Activated naive CD8-positive, alpha-beta T cell treated with anti-CD3 and anti-CD28 coated beads, Interleukin-2, amount 50 U/mL, for 24 hours (primary cell): ENCODE measurements at places on chromosomes 13 and 19.
A peak's percentile ranks its signal among the peaks of the same experiment; 100 is the strongest.

DNA sequence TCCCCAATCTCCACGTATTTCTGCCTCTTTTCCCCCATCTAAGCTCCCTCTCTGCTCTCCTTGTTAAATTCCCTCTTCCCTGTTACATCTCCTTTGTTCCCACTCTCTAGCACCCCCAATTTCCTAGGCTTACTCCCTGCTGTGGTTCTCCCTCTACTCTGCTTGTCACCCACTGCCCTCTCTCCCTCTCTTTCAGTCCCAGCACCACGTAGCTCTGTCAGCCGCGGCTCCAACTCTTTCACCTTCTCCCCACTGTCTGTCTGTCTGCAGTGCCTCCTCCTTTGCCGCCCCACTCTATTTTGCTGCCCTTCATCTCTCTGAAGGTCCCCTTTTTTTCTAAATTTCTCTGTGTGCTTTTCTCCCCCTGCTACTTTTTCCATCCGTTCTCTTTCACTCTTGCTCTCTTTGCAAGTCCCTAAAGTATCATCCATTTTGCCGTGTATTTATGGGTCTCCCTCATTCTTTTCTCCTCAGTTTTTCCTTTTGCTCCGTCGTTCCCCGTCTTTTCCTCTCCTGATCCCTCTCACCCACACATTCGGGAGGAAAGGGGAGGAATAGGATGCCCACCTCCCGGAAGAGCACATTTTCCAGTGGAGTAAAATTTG is 937 bp downstream of the ZNF841 start:
- no peak for DNase-seq

DNA sequence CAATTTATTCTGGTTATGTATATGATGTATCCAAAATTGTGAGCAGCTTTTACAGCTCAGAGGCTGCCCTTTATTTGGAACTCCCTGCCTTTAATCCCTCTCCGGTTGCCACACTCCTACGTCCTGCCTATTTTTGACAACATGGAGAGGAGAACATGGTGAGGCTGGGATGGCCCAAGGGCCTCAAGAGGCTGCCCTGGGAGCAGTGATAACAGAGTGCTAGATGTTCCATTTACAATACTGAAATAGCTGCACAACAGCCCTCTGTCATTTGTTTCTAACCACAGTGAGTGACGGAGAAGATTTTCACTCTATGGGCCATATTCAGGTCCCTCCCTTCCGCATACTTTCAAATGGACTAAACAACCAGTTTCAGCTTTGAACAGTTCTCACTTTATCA is 33.4 kb downstream of the STARD13 start:
- DNase-seq, result no peak

GRCh38 chr13:75704194-75704926 is 68.2 kb downstream of the LMO7 start:
- DNase-seq, result no peak

DNA sequence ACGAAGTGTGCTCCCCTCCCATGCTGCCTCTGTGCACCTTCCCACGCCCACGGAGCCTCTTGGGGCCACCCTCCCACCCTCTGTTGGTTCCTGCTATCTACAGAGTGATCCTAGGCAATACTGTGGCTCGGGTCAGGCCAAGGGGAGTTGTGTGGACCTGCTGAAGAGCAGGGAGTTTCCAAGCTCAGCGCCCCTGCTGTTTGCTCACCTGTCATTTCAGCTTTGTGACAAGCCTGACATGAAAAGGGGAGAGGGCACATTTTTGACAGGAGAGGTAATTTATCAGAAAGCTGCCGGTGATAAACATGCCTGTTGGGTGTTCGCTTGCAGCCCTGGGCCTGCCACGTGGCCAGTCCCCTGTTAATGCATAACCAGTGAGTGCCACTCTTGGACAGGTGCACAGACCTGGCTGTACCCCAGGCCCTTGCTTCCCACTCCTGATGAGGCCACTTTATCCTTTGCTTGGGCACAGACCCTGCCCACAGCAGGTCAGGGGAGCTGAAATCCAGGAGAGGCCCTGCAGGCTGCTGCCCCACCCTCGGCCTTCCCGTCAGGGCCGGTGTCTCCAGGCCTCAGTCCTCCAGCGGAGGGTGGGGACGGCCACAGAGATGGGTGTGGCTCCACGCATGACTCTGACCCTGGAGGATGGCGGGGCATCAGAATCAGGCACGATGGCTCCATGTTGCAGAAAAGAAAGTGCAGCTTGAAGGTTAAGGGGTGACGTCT is 201.5 kb upstream of the GPR12 start:
- DNase-seq, result no peak

DNA sequence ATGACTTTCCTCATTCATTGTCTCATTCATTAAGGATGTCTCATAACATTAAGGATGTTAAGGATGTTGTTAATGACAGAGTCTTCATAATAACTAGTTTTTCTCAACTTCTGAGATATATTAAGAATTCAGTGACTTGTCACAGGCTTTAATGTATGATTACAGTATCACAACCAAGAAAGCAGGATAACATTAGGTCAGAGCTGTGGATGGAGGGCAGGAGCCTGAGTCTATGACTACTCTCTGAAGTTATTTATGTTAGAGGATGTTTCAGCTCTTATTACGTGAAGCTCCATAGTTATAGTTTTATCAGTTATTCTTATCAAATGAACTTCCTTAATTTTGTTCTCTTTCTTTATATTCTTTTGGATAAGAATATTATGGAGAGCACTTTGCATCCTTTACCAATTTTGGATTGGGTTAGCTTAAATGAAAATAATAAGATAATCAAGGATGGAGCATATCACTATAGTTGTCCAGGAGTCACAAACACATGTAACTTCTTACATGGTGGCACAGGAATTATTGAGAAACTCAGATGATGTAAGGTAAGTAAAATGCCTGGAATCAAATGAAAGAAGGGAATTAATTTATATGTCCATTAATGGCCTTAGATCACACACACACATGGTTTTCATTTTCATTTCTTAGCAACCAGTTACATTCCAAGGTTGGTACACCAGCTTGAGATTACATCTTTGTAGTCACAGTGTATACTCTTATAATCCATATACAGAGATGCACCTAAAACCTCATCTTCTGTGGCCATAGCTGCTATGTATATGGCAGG is 57.0 kb downstream of the SLC10A2 start:
- no peak for DNase-seq

- DNase-seq, result no peak
Measured at GRCh38 chr19:19571071-19571786, 33.2 kb downstream of the CILP2 start.

GRCh38 chr13:28725046-28725610 is 6.4 kb upstream of the SLC46A3 start:
- DNase-seq, result no peak

DNA sequence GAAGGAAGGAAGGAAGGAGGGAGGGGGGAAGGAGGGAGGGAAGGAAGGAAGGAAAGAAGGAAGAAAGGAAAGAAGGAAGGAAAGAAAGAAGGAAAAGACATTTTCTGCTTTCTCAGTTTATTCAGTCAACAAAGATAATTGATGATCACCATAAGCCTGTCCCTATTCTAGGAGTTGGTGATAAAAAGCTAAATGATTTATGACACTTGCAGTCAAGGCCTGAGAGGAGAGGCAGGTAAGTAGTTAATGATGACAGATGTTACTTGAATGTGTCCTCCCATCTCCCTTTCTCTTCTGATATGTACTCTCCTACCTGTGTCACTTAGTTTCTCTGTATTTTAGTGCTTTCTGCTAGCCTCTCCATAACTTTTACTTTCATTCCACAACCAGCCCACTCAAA is 141.3 kb downstream of the SLITRK6 start:
- DNase-seq, result no peak

DNA sequence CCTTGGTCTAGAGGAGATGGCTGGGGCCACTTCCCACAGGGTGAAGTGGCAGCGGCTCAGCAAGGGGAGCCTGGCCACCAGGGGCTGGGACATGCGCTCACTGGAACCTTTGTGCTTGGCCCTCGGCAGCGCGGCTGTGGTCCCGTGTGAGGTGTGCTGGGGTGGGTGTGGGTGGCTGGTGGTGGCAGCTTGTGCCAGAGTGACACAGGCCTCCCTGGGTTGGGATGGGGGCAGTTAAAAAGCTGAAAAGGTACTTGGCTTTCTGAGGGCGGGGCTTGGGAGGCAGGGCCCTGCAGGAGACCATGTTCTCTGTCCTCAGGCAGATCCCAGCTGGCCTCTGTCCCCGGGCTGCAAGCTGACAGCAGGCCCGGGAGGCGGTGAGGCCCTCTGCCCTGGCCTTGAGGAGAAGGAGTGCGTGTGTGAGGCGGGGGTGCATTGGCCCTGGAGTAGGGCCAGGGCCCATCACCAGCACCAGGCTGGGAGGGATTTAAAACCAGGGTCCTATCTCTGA is 17.3 kb downstream of the MPND start:
- no peak for DNase-seq

DNA sequence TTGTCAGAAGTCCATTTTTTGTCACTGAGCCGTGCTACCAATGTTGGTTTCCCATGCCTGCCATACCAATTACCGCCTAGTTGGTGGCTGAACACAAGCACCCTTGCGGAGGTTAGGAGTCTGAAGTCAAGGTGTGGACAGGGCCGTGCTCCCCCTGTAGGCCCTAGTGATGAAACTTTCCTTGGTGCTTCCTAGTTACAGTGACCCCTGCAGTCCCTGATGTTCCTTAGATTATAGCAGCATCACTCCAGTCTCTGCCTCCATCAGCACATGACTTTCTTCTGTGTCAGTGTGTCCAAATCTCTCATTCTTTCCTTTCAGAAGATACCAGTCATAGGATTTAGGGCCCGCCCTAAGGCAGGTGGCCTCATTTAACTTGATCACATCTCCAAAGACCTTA is 99.0 kb downstream of the MYO16 start:
- DNase-seq, result no peak

DNA sequence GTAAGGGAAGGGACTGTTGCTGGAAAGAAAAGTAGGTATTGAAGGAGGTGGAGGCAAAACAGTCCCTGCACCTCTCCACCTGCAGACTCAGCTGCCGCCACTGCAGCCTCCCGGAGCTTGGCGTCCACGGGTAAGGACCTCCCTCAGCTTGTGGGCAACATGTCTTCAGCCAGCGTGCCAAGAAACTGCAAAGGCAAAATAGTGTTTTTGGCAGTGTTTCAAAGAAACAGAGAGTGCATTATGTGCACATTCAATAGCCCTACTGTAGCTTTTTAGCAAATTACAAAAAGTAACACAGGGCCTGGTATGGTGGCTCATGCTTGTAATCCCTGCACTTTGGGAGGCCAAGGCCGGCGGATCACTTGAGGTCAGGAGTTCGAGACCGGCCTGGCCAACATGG is 57.4 kb downstream of the ATP11A start:
- DNase-seq, result no peak

DNA sequence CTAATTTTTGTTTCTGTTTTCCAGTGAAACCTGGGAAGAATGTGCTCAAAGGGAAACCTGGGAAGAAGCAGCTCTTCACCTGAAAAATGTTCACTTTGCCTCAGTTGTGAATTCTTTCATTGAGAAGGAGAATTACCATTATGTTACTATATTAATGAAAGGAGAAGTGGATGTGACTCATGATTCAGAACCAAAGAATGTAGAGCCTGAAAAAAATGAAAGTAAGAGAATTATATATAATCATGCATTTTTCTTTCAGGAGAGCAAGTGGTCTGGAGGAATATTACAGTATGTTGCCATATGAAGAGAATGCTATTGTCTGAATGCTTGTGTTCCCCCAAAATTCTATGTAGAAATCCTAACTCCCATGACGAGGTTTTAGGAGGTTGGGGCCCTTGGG is 3.4 kb downstream of the NUDT15 start:
- DNase-seq, result no peak

- DNase-seq, result no peak
Measured at GRCh38 chr19:6811906-6812305, 39.4 kb downstream of the VAV1 start.

GRCh38 chr19:2187159-2187558 is 23.4 kb downstream of the DOT1L start:
- no peak for DNase-seq

- DNase-seq, result no peak
Measured at GRCh38 chr19:18491995-18492953, 29.6 kb downstream of the ELL start.

DNA sequence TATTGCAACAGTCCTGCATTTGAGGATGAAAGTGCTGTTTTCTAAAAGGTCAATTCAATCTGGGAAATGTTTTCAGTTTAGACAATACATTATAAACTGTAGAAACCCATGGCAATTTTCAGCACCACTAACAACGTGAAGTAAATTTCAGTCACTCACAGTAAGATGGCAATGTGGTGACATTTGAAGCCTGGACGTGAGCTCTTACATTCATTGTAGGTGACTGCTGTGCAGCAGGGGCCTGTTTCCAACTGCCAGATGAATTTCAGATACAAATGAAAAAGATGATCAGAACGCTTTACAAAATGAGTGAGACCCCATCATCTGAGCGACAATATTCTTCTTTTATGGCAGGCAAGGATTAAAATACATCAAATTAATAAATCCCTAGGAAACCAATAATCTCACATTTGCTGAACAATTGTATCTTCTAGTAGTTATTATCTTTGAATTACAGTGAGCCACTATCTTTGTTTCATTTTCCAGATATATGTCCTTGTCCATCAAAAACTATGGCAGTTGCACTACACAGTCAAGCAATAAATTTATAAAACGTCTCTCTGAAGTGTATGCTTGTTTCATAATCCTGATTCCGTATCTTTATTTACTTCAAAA is 1816.8 kb downstream of the OLFM4 start:
- DNase-seq, result no peak

- DNase-seq, result peak; percentile 81
Measured at GRCh38 chr19:55341171-55341588, 1.5 kb downstream of the KMT5C start.

DNA sequence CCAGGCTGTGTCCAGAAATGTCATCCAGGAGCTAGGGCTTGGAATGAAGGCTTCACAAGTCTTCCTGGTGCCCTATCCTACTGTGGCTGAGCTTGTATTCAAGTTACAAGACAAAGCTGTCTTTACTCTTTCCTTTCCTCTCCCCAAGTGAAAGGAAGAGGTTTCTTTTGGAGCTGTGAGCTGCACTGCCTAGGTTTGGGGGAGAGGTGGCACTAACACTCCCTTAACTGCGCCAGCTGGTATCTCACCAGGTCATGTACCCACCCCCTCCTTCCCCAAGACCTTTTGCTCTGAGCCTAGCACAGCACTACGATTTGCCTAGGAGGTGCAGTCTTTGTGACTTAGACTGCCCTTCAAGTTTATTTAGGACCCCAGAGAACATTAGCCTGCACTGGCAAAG is 2053.6 kb upstream of the PRR20A start:
- no peak for DNase-seq

DNA sequence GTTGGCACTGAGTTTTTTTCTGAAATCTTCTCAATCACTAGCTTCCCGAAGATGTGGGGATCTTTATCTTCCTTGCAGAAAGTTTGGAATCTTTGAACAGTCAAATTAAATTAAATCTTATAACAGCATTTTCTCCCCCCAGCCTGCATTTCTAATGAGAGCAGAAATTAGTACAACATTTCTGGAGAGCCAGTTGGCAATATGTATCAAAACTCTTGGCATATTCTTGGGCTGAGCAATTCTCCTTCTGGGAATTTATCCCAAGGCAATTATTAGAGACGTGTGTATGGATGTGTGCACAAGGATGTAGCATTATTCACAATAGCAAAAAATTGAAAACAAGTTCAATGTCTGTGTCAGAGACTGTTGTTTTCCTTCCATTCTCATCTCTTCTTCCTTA is 159.5 kb downstream of the OLFM4 start:
- no peak for DNase-seq

DNA sequence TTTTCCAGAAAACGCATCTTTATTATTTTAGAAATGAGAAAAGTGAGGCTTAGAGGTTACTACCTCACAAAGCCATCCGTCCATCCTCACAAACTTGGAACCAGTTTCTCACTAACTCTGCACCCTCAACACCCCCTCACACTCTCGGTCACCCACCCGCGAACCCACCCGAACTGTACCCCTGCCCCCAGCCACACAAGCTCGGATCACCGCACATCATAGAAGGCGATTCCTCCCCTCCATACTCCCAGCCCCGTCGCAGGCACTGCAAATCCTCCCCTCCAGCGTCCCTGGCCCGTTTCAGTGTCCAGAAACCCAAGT is 238 bp downstream of the ZNF260 start:
- no peak for DNase-seq
